A549 treated with DMSO at 1 μM for 4 hours (cell line): ENCODE measurements at places on chromosomes 4 and X. TPM values are rescaled to one million over a fixed set of nuclear protein-coding genes. Genes with fewer than 3 reads are reported as not detected.

Gene PAGE1
- total RNA-seq, result 0.28 to 0.43 TPM in 2 of 5 replicates, not detected in the others

Gene PCSK1N
- total RNA-seq, result 12.5 to 45.5 TPM (median 39.5 TPM) in 5 replicates

Gene TLR7
- total RNA-seq, result 0.04 TPM in 1 of 5 replicates, not detected in the others

Gene IL3RA
- 0.10 to 0.42 TPM (median 0.21 TPM) in 5 replicates for total RNA-seq

Gene SNX12
- total RNA-seq, result 77.9 to 81.7 TPM (median 80.3 TPM) in 5 replicates

Gene ETFDH
- 5.1 to 6.2 TPM (median 5.3 TPM) in 5 replicates for total RNA-seq

Gene ADGRG4
- total RNA-seq, result not detected in 5 replicates

Gene MUC7
- total RNA-seq, result not detected in 5 replicates

Gene CD40LG
- total RNA-seq, result not detected in 5 replicates

Gene STATH
- not detected in 5 replicates for total RNA-seq

Gene ESX1
- total RNA-seq, result 0.05 to 0.17 TPM (median 0.10 TPM) in 4 of 5 replicates, not detected in the other

Gene BEND2
- total RNA-seq, result 0.03 TPM in 1 of 5 replicates, not detected in the others

Gene CLNK
- not detected in 5 replicates for total RNA-seq

Gene CFP
- total RNA-seq, result 0.25 to 0.65 TPM (median 0.53 TPM) in 5 replicates

Gene SYTL4
- 1.1 to 3.2 TPM (median 2.3 TPM) in 5 replicates for total RNA-seq

Gene BRS3
- not detected in 5 replicates for total RNA-seq

Gene ALB
- total RNA-seq, result 0.15 TPM in 1 of 5 replicates, not detected in the others
